Suppressor macrophage treated with lipopolysaccharide for 4 hours (primary cell): ENCODE measurements at places on chromosomes 12 and 14.

GRCh38 chr12:27615331-27615891, 80.8 kb upstream of the REP15 start:
- no peak for DNase-seq

- DNase-seq = no peak
Observed at GRCh38 chr14:36317650-36318049, 2.8 kb downstream of the MBIP start.

GRCh38 chr12:71392521-71393145, 47.0 kb upstream of the LGR5 start:
- DNase-seq = peak; percentile 56

GRCh38 chr14:91299121-91300115, 54.9 kb upstream of the GPR68 start:
- DNase-seq = no peak

DNA sequence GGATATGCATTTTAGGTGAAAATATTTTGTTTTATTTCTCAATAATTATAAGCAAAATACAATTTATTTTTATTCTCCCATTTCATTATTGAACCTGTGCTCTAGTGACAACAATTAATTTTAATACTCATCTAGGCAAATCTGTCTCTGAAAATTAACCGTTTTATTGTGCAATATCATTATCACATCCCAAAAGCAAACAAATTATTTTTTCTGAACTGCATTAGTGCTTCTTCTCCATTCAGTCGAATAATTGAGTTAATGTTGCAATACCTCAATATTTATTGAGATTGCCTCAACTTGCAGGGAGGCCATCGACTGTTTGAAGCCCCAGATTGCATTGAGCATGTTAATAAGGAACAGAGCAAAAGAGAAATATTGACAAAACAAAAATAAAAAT, 303.2 kb upstream of the LRFN5 start:
- no peak for DNase-seq

DNA sequence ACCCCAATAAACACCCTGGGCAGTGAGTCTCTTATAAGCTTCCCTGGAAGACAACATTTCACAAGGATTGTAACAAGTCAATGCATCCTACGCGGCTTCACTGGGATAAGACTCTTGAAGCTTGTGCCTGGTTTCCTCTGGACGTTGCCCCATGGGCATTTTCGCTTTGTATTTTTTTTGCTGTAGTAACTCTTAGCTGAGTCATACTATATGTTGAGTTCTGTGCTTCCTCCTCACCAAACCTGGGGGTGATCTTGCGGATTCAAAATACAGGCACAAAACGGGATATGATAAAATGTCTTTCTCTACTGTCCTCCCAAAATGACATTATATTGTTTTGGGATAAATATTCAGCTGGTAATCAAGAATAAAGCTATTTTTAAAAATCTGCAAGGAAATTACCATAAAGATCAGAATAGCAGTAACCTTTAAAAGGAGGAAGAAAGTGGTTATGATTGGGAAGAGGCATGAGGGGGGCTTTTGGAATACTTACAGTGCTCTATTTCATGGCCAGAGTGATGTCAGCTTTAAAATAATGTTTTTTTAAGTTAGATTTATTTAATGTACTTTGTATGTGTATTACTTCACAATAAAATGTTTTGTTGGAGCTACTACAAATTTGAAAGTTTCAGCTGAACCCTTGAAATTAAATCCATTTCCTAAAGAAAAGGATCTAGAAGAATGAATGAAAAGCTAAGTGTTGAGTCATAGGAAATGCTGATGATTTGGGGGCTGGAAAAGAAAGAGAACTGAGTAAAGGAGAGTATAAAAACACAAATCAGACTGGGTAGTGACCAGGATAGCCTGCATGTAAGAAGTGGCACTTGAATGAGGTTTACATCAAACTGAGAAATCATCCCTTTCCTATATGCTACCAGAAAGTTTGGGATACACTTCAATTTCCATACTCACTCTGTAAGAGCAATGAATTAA, 14.7 kb downstream of the BTBD7 start:
- DNase-seq = peak; percentile 87

DNA sequence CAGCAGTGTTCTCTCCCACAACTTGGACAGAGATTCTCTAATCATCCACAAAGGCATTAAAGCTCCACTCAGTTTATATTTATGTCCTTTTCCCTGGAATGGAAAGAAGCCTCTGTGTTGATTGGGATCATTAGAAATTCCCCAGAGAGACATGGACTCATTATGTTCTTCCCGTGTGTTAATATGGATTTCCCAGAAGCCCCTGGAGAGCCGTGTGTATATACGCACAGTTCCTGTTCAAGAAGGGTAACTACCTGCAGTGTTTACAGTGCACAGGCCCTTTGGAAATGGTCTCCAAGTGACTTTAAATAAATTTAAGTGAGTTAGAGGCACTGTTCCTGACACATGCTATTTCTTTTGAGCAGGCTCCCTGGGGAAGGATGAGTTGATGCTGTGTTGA, 428.0 kb upstream of the TMTC1 start:
- no peak for DNase-seq

GRCh38 chr12:94267921-94268471, 119.6 kb downstream of the PLXNC1 start:
- DNase-seq = no peak

DNA sequence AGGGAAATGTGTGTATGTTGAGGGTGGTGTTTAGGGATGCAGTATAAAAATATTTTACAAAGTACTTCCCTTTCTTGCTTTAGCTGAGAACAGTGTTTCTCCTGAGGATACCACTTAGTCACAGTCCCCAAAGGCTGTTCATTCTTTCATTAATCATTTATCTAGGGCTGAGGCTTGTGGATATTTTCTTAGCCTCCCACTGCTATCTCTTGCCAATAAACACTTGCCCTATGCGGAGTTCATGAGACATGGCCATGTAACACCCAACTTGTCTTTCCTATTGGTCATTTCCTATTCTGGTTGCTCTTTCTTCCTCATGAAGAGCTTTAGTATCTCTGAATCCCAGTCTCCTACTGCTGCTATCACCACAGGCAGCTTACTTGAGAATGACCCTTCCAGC, 75.1 kb downstream of the ETNK1 start:
- DNase-seq = no peak

- DNase-seq = no peak
Observed at GRCh38 chr12:89311703-89312293, 40.5 kb downstream of the DUSP6 start.

- no peak for DNase-seq
Observed at GRCh38 chr14:100100032-100100703, 34.9 kb downstream of the EVL start.

DNA sequence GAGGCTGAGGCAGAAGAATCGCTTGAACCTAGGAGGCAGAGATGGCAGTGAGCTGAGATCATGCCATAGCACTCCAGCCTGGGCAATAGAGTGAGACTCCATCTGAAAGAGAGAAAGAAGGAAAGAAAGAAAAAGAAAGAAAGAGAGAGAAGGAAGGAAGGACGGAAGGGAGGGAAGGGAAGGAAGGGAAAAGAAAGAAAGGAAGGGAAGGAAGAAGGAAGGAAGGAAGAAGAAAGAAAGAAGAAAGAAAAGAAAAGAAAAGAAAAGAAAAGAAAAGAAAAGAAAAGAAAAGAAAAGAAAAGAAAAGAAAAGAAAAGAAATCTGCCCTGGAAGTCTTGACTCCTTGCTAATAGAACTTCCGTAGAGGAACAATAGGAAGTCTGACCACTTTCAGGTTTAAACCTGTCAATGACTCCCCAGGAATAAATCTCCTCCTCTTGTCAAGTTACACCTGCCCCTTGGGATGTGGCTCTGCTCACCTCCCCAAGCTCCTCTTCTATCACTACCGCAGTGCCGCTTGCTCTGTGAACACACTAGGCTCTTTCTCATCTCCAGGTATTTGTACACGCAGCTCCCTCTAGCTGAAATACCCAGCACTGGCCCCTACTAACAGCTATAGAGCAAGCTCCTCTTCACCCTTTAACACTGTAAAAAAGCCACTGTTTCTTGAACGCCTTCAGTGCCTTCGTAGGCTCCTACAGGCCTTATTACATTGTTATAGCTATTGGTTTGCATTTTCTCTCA, 773.1 kb upstream of the TBX3 start:
- no peak for DNase-seq

GRCh38 chr14:90263748-90264449, 7.5 kb downstream of the PSMC1 start:
- no peak for DNase-seq

- DNase-seq = no peak
Observed at GRCh38 chr12:26870491-26871419, 37.8 kb upstream of the ITPR2 start.

DNA sequence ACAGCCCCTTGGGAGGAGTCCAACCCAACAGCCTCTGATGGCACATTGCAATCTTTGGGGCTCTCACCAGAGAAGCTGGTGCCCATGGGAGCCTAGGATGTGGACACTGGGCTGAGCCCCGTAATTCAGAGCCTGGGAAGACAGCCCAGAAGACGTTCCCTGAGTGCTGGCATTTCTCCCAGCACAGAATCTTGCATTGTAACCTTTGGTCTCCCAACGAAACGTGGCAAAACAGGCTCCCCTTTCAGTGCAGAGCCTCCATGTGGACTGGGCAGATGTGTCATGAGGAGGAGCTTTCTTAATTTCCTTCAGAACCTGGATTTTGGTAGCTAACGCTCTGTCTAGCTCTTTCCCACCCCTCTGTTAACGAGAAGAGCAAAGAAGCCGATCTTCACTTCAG, 26.3 kb downstream of the BATF start:
- DNase-seq = no peak

DNA sequence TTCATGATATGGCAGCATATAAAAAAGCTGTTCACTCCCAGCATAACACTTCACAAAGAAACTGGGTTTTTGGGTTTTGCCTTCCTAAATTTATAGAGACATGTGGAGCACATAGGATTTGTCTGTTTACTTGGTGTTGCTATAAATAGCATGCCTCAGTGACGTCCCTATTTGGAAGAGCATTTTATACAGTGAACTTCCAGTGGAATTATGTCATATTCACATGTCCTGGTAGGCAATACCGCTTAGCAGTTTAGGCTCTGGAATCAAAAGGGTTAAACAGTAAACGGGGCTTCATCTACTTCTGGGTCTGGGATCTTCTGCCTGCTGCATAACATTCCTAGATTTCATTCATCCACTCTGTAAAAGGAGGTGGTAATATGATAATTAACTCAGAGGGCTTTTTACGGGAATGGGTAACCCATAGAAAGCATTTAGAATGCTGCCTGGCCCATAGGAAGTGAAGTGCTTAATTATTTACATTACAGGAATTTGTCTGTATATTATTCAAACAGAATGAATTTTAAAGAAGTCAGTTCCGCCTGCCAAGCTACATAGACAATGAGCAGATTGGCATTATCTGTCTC, 396.1 kb downstream of the TMTC2 start:
- DNase-seq = no peak

- no peak for DNase-seq
Observed at GRCh38 chr12:15199930-15200329, 21.3 kb downstream of the RERG start.

DNA sequence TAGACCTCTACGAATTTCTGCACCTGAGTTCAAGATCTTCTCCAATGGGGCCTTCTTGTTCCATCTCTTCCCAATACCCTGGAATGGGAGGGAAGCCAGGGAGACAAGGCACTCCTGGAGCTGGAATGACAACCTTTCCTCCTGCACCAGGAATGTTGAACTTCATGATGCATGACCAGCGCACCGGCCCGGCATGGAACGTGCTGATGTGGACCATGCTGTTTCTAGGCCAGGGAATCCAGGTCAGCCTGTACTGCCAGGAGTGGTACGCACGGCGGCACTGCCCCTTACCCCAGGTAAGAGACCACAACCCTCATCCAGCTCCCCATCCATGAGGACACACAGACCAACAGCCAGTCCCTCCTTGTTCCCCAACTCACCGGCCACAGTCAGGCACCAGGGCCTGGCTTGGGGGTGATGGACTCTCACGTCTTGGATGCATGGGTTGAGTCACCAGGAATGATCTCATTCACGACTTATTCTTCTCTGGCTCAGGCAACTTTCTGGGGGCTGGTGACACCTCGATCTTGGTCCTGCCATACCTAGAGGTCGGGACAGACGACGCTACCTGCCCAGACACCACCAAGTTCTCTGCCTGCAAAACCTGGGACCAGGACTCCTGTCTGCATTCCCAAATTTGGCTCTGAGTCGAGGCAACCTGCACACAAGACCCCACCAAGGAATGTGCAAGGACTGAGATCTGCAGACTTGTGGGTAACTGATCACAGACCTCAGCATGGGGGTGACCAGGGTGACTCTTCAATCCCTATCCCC, 20.5 kb downstream of the SOAT2 start:
- DNase-seq = no peak

GRCh38 chr12:68469113-68469512, 137.0 kb upstream of the MDM1 start:
- DNase-seq = no peak

DNA sequence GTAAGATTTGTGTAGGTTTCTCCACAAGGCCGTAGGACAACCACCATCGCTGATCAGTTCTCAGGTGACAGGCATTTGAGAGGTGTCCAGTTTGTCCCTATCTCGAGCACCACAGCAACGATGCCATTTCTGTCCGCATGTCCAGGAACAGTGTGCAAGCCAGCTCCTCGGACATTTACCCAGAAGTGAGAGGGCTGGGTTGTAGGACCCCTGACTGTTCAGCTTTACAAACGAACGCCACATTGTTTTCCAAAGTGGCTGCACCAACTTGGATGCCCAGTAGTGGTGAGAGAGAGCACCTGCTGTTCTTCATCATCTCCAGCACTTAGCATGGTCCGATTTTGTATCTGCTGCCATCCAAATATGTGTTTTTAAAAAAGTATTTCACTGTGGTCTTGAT, 38.6 kb downstream of the CYP46A1 start:
- no peak for DNase-seq

DNA sequence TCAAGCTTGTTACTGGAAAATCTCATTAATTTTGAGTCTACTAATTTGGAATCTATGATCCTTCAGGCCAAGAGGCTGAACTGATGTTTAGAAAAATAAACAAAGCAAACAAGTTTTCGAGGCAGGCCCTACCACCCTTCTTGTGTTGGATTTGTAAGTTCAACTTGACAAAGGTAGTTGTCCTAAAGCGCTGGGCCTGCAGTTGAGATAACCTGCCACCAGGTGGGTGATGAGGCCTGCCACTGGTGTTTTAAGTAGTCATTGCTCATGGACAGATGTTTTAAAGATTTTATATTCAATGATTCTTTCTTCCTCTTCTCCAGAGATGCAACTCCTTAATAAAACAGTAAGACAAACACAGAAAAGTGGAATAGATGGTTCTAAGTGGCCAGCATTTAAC, 19.4 kb downstream of the ACVRL1 start:
- DNase-seq = peak; percentile 49
